Activated T-cell treated with anti-CD3 and anti-CD28 coated beads for 48 hours (primary cell): ENCODE measurements at places on chromosomes 16 and 17.

DNA sequence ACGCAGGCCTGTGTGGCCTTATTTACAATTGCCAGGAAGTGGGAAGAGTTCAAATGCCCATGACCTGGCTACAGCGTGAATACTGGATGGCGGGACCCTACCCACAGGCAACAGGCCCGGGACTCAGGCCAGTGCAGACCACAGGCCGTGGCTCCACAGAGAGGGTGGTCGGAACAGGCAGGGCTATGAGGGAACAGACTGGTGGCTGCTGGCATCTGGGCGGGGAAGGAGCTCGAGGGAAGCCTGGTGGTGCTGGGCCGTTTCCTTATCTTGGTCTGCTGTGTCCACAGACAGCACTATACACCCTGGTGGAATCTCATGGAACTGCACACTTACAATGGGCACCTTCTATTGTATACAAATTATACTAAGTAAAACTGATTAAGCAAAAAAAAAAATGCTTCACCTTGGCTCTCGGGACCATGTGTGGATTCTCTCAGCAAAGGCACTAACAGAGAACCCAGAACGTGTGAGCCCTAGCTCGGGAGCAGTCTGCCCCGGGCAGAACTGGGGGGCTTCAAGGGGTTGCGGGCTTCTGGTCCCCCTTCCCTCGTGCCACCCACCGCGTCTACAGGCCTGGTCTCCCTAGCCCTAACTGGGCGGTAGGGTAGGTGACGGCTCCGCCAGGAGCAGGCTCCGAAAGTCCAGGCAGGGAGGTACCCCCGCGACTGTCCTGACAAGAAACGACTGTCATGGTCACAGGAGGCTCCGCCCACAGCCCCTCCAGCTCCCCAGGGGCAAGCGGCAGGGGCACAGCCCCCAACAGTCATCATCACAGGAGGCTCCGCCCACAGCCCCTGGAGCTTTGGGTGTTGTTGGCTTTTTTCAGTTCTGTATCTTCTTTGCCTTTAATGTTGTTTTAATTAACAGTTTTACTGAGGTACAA, 21.8 kb downstream of the CEP131 start:
- no peak for DNase-seq

- no peak for DNase-seq
Measured at GRCh38 chr16:4894276-4895150, 42.4 kb downstream of the PPL start.

DNA sequence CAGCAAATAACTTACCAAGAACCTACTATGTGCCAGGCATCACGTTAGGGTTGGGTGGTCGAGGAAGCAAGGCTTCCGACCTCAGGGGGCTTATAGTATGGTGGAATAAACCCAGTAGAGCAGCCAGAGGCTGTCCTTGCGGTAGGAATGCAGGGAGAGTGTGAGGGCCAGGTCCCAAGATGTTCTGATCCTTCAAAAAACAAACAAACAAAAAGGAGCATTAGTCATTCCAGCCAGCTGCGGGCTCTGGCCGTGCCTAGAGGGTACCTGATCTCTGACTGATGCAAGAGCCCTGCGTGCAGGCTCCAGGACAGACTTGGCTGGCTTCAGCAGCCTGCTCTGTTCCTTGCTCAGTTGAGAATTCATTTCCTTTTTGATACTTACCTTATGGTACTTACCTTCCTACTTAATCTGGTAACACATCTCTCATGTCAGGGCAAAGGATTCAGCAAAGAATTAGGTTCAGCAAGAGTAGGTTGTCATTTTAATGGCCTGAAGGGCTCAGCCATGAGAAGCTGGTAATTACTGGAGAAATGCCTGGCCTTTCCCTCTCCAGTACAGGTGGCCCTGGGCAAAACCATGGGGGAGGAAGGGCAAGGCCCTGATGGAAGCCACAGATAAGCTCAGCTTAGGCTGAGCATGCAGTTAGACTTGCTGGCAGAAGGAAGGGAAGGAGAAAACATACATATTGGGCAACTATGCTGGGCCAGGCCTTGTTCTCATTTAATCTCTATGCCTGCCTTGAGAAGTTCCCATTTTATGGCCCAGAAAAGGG, 18.4 kb downstream of the CYB5D2 start:
- no peak for DNase-seq

DNA sequence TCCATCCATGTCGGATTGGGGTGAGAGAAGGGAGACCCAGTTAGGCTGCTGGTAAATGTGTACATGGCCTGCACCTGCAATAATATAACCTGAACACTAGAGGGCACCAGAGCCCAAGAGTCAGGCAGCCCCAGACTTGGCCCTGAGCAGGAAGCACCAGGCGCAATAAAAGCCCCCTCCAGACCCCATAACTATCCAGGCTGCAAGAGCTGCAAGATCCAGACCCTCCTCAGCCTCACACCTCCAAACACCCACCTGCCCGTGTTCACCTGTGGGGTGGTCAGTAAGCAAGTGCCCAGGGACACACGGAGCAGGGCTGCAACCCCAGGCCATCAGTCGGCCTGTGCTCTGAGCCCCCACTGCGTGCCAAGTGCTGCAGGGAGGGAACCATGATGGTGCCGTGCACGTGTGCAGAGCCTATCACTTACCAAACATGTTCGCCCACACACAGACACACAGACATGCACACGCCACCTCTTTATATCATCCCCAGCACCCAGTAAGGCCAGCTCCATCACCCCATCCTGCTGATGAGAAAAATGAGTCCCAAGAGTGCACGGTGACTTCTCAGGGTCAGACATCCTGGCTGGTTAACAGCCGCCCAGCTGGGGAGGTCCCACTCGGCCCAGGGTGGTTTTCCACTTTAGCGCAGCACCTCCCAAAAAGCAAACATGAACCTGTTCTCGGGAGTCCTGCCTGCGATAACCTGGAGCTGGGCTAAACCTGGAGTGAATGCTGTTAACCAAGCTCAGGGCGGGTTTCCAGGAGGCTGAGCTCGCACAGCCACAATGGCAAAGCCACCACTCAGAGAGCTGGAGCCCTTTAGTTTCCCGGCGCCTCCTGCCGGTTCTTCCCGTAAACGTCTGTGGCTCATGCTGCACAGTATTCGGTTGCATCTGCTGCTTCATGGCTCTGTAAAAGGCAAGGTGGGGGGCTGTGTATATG, 439.8 kb downstream of the SOX9 start:
- peak; percentile 21 for DNase-seq

GRCh38 chr16:66455970-66456369, 28.9 kb downstream of the BEAN1 start:
- DNase-seq: no peak

DNA sequence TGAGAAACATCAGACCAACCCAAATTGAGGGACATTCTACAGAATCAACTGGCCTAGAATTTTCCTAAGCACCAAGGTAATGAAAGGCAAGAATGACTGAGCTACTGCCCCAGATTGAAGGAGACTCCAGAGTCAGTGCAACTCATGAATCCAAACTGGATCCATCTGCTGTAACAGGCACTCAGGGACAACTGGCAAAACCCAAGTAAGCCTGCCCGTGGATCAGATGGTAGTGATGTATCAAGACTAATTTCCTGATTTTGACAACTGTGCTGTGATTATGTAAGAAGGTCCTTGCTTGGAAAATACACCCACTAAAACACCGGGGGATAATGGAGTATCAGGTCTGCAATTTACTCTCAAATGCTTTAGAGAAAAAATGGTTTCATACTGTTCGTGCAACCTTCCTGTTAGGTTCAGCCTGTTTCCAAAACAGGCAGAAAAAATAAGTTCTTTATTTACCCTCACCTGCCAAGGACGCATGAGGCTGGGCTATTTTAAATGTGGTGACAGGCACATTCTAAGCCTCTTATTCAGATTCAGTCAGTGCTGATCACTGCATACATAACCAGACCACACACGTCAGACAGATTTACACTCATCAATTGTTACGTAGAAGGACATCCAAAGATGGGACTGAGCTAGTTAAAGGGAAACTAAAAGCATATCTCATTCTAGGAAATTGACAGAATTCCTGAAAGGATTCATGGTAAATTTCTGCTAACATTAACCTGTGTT, 7.0 kb downstream of the MBTPS1 start:
- no peak for DNase-seq

DNA sequence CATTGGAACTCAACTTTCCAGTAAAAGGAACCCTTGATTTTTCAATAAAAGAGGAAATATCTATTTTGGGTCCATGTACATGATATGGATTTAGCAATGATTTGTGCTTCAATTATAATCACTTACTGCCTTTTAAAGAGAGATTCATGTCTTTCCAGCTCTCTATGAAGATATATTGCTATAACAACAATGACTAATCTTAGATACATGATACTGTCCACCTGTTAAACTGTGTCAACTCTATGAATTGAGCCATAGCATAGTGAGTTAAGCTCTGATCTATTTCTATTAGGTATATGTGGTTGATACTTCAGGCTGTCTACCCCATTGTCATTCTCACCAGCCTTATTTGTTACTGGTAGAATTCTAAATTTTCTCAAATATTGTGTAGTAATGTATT, 15.0 kb upstream of the MPHOSPH6 start:
- no peak for DNase-seq

- no peak for DNase-seq
Measured at GRCh38 chr16:85326113-85326793, 214.0 kb upstream of the CIBAR2 start.

DNA sequence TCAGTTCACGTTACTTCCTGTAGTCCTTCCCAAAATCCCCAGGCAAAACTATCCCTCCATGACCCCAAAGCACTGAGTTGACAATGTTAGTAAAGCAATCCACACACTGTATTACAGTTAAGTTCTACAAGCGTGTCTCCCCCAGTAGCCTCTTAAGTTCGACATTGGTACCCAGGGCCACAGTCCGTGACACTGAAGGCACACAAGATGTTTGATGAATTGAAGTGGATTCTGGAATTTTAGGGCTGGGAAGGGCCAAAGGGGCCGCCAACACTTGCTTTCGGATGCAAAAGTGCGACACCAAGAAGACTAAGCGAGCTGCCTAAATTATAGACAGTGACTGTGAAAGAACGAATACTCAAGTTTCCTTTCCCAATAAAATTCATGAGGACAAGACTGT, 1.5 kb downstream of the VPS35 start:
- DNase-seq: no peak

- no peak for DNase-seq
Measured at GRCh38 chr16:11359370-11359769, 14.1 kb downstream of the RMI2 start.

GRCh38 chr17:67165201-67165600, 79.8 kb downstream of the HELZ start:
- DNase-seq: no peak

- no peak for DNase-seq
Measured at GRCh38 chr17:66413559-66414520, 111.4 kb downstream of the PRKCA start.

- no peak for DNase-seq
Measured at GRCh38 chr17:43949781-43950180, 4.0 kb downstream of the PYY start.

GRCh38 chr17:37322826-37323561, 52.8 kb upstream of the C17orf78 start:
- DNase-seq: no peak

- DNase-seq: no peak
Measured at GRCh38 chr16:64950731-64951130, 171.1 kb downstream of the CDH11 start.
